ENCODE measurements at places on chromosomes 6 and 20.
A peak's percentile ranks its signal among the peaks of the same experiment; 100 is the strongest.

DNA sequence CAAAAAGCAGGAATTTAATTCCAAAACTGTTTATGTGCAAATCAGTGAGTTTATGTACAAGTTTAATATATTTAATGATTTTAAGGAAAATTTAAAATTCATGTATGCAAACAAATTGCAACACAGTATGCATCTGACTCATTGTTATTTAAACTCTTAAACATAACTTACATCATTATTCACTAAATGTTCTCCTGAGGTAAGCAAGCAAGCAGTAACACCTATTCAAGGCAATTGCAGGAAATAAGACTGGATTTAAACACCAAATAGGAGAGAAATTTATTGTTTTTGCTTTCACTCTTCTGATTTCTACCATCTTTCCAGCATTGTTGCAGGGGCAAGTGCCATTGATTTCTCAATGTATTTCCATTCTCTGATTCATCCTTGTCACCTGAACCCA lies 239.5 kb downstream of the TFAP2A start:
- no peak for DNase-seq

DNA sequence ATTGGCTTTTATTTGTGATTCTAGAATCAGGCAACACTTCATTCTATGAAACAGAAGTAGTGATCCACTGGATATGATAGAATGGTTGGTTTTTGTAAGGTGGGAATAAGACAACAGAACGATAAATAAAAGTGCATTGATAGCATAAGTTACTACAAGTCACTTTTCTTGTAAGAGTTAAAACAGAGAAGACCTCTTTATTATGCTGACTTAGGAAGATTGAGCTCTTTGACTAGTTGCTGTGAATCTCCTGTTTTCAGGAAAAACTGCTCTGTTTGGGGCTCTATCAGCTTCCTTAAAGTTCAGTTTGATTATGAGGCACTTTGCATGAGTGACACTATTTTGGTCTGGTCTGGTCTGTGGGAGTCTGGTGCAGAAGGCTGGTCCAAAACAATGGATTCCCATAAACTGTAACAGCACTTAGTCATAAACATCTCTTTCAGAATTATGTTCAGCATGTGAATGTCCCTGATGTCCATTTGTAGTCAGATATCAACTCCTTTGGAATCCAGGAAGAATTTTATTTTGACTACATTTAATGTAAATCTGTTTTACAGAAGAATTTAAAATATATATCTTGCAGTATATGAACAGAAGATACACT lies 35.0 kb upstream of the DSE start:
- DNase-seq, result no peak

- DNase-seq, result no peak
Measured at GRCh38 chr6:8029243-8029870, 34.8 kb downstream of the BLOC1S5 start.

- no peak for DNase-seq
Measured at GRCh38 chr6:149755300-149756260, 6.0 kb downstream of the PCMT1 start.

DNA sequence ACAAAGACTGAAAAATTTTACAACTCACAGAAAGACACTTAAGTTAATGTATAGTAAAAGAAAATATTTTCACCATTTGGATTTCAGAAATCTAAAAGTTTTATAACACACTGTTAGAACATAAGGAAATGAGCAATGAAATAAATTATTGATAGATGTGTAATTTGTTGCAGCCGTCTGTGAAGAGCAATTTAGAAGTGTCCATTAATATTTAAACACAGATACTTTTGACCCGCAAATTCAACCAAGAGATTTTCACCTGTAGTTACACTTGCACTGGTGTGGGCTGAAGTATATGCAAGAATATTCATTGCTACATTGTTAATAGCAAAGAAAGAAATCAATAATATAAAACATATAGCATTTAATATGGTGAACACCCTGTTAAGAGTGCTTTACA lies 14.6 kb upstream of the SLC17A3 start:
- DNase-seq, result no peak

DNA sequence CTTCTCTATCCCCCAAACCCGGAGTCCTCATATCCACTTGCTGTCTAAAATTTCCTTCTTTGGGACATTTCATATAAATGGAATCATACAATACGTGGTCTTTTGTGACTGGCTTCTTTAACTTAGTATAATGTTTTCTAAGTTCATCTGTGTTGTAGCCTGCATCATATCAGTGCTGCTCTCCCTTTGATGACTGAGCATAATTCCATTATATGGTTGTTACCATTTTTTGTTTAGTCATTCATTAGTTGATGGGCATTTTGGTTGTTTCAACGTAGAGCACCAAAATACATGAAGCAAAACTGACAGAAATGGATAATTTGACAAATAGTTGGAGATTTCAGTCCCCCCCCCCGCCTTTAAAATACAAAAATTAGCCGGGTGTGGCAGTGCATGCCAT lies 71.5 kb downstream of the ZFAND3 start:
- DNase-seq, result no peak

GRCh38 chr6:137542713-137543112 lies 48.5 kb upstream of the OLIG3 start:
- DNase-seq, result no peak

DNA sequence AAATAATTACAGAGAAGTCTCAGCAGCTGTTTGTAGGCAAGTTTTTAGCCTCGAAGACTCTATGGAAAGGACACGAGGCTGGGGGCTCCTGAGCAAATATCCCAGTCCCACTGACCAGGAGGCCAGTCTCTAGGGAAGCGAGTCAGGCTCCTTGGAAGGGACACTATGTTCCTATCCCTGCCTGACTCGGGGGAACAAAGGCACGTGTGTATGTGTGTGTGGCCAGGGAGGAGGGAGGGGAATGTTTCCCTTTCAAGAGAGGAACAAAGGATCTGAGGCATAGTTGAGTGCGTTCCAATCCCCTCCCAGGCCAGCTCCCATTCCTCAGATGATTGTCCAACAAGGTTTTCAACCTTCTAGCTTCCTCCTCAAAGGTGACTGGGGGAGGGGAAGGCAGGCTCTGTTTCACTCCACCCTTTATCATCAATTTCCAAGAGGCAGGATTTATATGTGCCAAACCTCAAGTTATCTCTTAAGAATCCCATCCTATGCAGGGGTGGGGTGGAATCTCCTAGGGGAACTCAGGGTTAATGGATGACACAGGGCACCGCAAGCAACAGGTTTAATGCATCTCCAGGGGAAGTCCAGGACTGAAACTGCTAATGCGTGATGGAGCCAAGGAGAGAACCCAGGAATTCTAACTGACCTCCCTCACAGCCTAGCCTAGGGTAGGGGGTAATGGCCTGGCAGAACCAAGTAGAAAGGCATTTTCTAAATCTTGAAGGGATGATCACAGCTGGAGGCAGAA lies 9.9 kb downstream of the BCL2L1 start:
- DNase-seq, result peak; percentile 91

- DNase-seq, result no peak
Measured at GRCh38 chr6:34459899-34460593, 5.8 kb upstream of the PACSIN1 start.

DNA sequence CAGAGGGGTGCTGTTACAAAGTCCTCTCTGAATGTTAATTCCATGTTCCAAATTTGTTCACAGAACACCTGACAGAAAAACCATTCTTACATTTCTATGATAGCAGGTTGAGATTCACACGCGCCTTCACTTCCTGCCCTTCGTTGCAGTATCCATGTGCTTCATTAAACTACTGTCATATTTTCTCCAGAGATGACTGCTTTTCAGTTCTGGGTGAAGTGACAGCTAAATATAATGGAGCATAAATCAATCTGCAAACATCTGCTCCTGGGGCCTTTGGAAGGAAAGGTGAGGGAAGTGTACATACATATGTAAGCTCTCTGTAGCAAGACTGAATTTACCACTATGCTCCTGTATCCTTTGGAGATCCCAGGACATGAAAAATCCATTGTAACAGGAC lies 750.2 kb downstream of the HDGFL1 start:
- DNase-seq, result no peak

DNA sequence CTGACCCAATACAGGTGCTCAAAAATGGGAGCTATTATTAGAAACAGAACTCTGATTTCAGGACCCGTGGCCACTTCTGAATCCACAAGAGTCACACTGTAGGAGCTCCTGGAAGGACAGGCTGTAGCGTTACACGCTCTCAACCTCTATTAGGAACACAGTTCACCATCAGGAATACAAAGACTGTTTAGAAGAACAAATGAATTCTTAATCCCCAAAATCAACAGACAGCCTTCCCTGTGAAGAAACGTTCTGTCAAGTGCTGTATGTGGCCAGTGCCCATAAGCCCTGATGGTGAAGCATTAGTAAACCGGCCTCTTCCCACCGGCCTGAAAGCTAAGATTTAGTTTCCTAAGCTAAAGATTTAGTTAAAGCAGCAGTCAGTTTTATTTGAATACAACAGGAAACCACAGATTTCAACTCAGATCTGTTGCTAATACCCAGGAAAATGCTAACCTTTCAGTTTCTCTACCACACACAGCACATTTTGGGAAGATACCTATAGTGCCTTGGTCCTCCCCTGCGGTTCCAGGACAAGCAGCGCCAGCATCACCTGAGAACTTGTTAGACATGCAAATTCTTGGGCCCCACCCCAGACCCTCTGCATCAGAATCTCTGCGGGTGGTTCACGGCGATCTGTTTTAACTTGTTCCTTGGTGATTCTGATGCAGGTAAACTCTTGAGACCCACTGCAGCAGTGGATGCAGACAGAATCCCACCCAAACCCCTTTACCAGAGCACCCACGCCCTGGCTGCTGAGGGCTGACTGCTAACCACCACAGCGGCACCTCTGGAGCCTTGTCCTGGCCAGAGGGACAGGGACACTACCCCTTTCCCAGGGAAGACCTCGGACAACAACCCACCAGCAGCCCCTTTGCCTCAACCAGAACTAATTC lies 33.4 kb downstream of the MTRES1 start:
- no peak for DNase-seq

DNA sequence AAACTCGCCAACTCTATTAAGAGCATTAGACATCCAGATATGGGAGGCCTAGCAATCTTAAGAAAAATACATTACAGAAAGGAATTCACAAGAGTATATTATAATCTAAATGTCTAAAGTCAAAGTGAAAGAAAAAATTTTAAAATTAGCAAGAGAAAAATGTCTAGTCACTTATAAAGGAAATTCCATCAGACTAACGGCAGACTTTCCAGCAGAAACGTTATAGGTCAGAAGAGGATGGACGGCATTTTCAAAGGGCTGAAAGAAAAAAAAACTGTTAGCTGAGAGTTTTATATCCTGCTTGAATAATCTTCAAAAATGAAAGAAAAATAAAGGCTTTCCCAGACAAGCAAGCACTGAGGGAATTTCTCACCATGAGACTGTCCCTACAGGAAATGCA lies 269.0 kb downstream of the HDGFL1 start:
- no peak for DNase-seq

DNA sequence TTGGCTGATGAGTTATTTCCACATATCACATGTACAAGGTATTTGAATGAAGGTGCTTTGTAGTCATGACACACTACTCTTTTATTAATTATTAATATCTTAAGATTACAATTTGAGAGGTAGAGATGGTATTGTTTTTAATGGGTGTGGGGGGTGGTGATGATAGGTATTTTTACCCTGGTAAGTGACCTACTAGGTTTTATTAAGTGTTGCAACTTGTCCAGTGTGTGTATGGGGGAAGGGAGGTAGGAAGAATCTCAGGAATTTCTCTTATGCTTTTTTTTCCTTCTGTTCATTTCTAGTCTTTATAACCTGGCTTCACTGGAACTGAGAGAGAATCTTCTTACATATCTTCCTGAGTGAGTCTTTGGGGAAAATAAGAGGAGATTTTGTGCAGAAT lies 101.4 kb downstream of the LRRC1 start:
- no peak for DNase-seq

DNA sequence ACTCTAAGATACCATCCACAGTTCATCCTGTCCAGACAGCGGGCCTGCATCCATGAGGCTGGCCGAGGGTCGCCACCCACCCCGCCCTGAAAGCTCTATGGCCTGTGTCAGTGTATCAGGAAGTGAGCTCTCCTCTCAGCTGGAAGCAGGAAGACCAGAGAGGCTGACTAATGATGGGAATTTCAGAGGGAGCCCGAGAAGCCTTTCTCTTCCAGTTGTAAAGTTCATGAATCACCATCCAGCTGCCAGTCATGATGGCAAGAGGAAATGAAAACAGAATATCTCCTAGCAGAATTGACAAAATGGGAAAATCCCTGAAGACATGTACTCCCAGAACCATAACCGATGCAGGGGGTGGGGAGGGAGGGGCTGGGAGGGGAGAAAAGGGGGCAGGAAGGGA lies 109.6 kb upstream of the RPS6KA2 start:
- DNase-seq, result no peak

- no peak for DNase-seq
Measured at GRCh38 chr20:22385602-22386305, 198.6 kb downstream of the FOXA2 start.

DNA sequence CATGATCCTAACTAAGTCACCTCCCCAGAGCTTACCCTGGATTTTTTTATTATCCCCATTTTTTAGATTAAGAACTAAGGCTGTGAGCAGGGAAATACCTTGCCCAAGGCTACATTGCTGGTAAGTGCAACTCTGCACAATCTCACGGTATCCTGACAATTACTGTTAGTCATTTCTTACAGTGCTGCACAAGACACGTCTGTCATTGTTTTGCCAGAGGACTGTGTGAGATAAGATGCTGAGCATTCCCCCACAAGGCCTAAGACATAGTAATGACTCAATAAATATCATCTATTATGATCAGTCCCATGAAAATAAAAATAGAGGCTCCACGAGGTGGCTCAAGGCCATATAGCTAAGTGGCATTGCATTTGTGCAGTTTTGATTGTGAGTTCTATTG lies 21.0 kb downstream of the PFDN4 start:
- no peak for DNase-seq

GRCh38 chr6:2843138-2843740 lies 1.6 kb upstream of the SERPINB1 start:
- DNase-seq, result no peak

DNA sequence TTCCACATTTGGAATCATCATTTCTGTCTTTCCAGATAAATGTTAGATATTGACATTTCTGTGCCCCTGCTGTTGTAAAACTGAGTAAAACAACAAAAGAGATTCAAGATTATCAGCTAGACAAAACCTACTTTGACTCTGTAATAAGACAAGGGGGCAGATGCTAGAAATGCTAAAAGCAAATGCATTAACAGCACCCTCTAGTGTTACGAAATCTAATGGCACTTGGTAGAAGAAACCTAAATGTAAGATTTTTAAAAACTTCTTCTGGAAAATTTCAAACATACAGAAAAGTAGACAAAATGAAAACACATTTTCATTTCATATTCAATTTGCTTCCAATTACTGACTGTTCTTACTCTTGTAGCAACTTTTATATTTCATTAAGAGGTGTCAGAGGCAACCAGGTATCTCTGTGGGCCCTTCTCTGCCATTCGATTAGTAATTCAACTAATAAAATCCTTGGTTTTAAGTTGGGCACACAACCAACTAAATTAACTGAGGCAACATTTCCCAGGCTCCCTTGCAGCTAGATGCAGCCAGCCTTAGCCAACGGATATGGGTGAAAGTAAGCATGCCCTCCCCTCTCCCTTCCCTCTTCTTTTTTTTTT lies 45.0 kb downstream of the SLC23A2 start:
- peak; percentile 81 for DNase-seq

- no peak for DNase-seq
Measured at GRCh38 chr6:75815756-75816155, 66.7 kb downstream of the MYO6 start.

Measured in hippocampal formation (tissue), 2 donors.